ENCODE measurements at places on chromosomes 11 and 22. TPM values are rescaled to one million over a fixed set of nuclear protein-coding genes. Genes with fewer than 3 reads are reported as not detected.

DNA sequence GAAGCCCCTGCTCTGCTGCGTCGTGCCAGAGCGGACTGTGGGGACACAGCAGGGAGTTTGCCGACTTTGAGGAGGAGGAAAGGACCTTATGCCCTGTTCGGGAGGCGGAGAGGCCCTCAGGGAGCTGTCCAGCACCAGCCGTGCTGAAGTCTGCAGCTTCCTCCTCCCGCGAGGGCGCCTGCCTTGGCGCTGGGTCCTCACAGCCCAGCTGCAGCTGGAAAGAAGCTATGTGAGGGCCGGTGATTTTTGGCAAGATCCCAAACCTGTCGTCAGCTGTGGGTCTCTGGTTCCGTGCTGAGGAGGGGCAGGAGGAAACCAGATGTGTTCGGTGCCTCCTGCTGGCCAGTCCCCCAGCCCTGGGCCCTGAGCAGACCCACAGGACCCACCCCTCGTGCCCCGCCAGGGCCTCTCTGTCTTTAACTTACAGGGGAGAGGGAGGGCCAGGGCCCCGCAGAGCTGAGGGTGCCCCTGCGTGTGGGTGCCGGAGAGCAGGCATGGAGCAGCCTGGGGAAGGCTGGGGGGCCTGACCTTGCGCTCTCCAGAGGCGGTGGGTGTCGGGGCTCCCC is 12.0 kb downstream of the BRSK2 start:
- DNase-seq: peak; percentile 35

GRCh38 chr11:10243896-10244575 is 50.0 kb downstream of the SBF2 start:
- DNase-seq: no peak

CTSC gene
- 67.2 TPM for total RNA-seq

DNA sequence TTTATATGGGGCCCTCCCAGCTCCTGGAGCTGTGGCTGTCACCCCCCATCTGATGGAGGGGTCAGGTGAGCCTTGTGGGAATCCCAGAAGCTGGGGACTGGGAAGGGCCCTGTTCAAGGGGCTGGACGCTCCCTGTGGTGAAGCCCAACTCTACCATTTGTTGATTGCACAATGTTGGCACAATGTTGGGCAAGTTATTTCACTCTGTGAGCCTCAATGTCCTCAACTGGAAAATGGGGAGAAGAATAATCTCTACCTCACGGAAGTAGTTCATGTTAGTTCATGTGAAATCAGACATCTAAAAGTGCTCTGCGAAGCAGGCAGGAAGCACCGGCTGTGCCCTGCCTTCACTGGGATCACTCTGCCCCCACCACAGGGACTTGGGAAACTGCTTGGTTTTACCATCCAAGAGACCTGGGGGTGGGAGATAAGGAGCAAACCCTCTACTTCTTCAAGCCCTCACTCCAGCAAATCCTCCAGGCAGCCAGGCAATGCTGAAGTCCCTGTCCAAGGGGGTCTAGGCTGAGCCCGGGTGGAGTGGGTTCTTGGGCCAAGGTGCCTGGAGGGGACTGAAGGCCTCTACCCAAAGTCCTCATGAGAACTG is 715 bp upstream of the PRR5 start:
- no peak for DNase-seq

- DNase-seq: no peak
These were observed 1.4 kb downstream of the ANO5 start for GRCh38 chr11:22194306-22194705.

DNA sequence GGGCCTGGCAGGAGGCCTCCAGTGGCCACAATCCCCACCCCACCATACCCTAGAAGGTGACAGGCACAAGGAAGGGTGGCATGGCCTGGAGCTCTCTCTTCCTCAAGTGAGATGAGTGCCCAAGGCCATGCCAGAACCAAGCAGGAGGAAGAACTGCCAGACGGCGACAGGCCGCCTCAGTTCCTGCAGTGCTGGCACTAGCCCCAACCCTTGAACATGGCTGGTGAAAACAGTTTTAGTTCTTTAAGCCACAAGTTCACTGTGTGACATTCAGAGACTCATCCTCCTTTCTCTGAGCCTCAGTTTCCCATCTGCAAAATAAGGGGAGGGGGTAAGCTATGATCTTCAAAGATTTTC is 9.8 kb downstream of the CHRDL2 start:
- no peak for DNase-seq

DNA sequence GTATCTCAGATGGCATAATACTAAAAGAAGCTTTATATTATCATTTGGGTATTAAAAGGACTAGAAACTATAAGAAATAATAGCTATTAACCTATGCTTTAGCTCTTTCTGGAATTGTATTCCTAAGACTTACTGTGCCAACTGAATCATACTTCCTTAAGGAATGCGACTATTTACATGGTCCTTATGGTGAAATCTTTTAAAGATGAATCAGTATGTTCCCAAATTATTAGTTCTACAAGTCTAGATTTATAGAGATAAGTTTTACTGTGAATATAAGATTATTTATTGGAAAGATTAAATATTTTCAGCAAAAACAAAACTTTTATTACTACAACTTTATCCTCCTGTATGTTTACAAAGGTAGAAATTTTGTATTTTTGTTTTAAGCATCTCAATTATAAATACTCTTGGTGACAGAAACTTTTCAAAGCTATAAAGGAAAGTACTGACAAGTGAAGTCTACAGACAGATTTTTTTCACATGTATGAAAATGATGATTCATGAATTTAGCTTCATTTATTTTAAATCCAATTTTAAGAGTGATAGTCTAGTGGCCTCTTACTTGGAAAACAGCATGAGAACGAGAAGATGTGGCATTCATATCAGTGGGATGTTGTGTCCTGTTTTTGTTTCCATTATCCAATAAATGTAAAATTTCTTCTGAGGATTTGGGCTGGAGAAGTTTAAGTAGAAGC is 17.8 kb downstream of the KIF18A start:
- no peak for DNase-seq

- no peak for DNase-seq
These were observed 19.7 kb downstream of the P2RX3 start for GRCh38 chr11:57357856-57358255.

GRCh38 chr11:119974467-119974866 is 163.4 kb downstream of the TRIM29 start:
- no peak for DNase-seq

DNA sequence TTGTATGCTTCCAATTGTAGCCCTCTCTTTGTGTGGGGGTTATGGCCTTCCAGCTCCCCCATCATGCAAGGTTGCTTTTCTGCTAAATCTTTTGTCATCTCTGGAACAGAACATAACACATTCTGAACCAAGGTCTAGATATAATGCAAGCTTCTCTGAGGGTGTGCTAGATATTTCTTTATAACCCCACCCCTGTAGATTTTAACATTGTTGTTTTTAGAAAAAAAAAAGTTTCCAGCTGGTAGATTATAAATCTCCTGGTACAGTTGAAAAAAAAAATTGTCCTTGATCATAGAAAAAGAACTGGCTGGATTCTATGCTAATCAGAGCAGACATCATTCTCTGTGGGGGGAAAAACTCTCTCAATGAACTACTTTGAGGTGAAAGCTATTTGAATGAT is 363.3 kb downstream of the METTL15 start:
- DNase-seq: no peak

DNA sequence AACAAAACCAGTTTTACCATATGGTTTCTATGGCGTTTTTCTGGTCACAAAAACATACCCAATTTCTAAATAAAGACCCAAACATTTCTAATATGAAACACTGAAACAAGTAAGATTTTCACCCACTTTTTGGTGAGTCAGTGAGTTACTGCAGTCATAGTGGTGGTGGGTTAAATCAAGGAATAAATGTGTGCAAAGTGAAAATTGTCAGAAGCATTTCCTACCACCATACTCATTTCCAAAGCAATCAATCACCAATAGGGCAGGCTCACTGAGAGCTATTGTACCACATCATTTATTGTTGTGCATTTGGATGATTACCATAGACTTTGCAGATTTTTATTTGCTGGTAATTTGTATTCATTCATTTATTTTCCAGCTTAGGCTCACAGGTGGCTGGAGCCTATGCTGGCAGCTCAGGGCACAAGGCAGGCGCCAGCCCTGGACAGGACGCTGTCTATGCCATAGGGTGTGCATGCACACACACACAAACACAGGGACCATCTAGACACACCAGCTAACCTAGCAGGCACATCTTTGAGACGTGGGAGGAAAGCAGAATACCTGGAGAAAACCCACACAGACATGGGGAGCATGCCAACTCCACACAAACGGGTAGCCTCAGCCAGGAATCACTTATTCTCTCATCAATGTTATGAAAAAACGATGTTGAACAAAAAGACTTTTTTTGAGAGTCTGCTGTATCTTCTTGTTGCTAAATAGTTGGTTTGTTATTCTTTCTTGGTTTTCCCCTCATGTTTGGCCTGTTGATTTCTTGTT is 5.1 kb downstream of the FAM118B start:
- DNase-seq: no peak

ATG13 gene
- total RNA-seq: 53.1 TPM

PRSS23 gene
- 6.6 TPM for total RNA-seq

OR2AT4 gene
- total RNA-seq: not detected

DNA sequence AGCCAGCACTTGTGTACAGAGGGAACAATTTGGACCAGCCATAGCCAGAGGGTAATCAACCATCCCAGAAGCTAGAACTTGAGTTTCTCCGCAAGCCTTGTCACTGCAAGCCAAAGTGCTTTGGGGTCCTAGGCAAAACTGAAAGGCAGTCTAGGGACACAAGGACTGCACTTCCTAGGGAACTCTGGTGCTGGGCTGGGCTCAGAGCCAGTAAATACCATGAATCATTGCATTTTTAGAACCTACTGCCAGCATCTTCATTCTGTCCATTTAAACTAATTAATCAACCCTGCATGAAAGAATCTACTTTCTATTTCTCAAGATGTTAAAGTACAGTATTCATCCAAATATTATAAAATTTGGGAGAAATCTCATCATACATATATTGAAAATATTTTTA is 20.0 kb downstream of the PATE3 start:
- no peak for DNase-seq

DNA sequence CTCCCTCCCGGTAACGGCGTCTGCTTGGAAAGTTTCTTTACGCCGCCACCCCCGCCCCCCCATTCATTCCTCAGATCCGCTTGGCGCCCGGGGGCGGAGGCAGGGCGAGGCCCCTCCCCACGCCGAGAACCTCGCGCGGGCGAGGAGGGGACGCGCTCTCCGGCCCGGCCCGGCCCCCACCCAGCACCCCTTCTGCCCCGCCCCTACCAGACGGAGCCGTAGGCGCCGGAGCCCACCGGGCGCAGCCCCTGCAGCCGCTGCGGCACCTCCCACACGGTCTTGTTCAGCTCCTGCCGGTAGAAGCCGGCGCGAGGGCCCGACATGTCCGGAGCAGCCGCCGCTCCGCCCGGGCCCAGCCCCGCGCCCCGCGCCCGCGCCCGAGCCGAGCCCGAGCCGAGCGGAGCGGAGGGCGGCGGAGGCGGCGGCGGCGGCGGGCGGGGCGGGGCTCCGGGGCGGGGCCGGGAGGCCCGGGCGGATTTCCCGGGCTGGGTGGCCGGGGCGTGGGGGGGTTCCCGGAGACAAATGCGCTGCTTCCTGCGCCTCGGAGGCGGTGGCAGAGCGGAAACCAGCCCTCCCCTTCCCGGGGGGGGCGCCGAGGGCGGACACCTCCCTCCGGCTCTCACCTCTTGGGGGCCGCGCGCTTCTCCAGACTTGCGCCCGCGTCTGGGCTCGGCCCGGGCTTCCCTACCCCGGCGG is at the start of gene MAPK11:
Gene MAPK11, minus strand, starts transcription at position 411 of the 696 bp plus-strand sequence. Its CDS starts 88 bp downstream, at position 323.
- peak; percentile 68 for DNase-seq

DNA sequence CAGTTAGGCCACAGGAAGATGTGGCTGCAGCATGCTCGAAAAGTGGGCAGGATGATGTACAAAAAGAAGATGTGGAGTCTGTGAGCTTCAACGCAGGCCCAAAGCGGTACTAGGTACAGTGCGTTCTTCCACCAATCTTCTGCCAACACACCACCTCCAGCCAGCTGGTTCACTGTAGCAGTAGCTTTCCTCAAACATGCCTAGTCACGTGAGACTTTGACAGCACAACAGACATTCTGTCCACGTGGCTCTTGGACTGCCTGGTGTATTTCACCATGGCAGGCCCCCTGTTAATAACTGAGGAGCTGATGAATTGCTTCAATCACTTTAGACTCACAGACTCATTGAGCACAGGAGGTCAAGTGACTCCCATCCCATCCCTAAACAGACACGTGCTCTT is 14.1 kb downstream of the SYN3 start:
- no peak for DNase-seq

- DNase-seq: no peak
These were observed 10.1 kb upstream of the MRPL23 start for GRCh38 chr11:1936781-1937615.

- DNase-seq: no peak
These were observed 1.8 kb upstream of the CHKB start for GRCh38 chr22:50584106-50585096.

DNA sequence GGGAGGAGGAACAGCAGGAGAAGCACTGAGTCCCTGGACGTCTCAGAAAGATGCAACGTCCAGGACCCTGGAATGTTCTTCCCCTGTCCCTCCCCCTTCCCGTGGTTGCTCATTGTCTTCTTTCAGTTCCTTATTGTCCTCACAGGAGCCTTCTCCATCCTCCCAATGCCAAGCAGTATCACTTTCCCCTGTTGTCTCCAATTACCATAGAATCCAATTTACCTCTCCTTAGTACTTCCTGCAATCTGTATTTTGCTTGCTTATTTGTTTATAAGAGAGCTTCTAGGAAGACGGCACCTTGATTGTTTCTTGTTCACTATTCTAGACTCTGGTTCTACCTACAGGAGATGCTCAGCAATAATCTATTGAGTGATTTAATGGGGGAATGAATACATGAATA is 1273.7 kb downstream of the LRRC4C start:
- DNase-seq: no peak

GRCh38 chr22:46726066-46726985 is 11.7 kb downstream of the CERK start:
- no peak for DNase-seq

DBX1 gene
- total RNA-seq: not detected

VSIG10L2 gene
- not detected for total RNA-seq

- no peak for DNase-seq
These were observed 4.0 kb upstream of the OR56A3 start for GRCh38 chr11:5937868-5938602.

DNA sequence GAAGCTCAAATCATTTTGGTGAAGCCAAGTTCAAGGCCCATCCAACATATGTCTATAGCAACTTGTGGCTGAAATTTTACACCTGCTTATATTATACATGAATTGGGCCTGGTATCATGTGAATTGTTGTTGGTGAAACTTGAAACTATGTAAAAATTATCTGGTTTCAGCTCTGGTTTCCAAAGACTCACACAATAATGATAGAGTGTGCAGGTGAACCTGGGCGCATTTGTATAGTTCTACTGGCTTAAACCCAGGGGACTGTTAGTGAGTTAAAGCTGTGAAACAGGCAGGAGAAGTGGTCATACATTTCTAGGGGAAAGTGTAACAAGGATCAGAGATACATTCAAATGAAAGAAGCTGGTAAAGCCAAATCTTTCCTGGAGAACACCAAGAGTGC is 627.3 kb downstream of the METTL15 start:
- DNase-seq: no peak

DNA sequence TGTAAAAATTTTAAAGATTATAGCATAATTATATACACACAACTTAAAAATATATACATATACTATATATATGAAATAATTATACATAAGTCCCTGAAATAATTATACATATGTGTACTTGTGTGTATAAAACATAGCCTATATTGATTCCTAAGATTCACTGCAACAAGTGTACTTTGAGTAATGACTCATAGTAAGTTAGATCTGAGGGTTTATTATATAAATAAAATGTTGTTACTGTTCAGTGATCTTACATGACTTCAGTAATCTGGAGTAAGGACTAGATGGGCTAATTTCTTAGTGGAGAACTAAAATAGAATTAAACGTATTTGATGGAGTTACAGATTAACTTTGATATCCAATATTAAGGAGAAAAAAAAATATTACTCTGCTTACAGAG is 350.5 kb downstream of the CNTN5 start:
- no peak for DNase-seq

Measured in activated T-cell treated with anti-CD3 and anti-CD28 coated beads, Interleukin-2, amount 50 U/mL, for 4 hours (primary cell).